Cardiac muscle cell (in vitro differentiated cells and primary cell): ENCODE measurements at places on chromosomes 1 and 21. TPM values are rescaled to one million over a fixed set of nuclear protein-coding genes. Genes with fewer than 3 reads are reported as not detected.

The PODN gene
- total RNA-seq: 3.7 and 6.5 TPM in 2 replicates

The PTP4A2 gene
- total RNA-seq: 105 and 161 TPM in 2 replicates

The PTPRF gene
- total RNA-seq: 33.9 and 72.8 TPM in 2 replicates

The IL24 gene
- not detected in 2 replicates for total RNA-seq

The RAD54L gene
- 2.5 and 3.3 TPM in 2 replicates for total RNA-seq

The RHD gene
- total RNA-seq: 0.74 TPM in 1 of 2 replicates, not detected in the other

The MTHFR gene
- total RNA-seq: 54.7 and 64.0 TPM in 2 replicates

The SLC2A5 gene
- 0.04 TPM in 1 of 2 replicates, not detected in the other for total RNA-seq

The OR2L3 gene
- total RNA-seq: 0.07 TPM in 1 of 2 replicates, not detected in the other

The GPA33 gene
- total RNA-seq: 0.11 and 0.69 TPM in 2 replicates

The FBXO2 gene
- total RNA-seq: 15.8 and 20.9 TPM in 2 replicates

The CDA gene
- not detected in 2 replicates for total RNA-seq

The PIGM gene
- total RNA-seq: 3.7 and 4.7 TPM in 2 replicates

The LEFTY2 gene
- 4.0 and 14.0 TPM in 2 replicates for total RNA-seq

The RSRP1 gene
- 211 and 231 TPM in 2 replicates for total RNA-seq

The AADACL3 gene
- total RNA-seq: not detected in 2 replicates

The KCNJ10 gene
- total RNA-seq: 0.11 and 0.42 TPM in 2 replicates

The LRRC71 gene
- total RNA-seq: 0.11 and 0.45 TPM in 2 replicates

The SLC44A5 gene
- 5.6 and 11.1 TPM in 2 replicates for total RNA-seq

The FCRL6 gene
- total RNA-seq: not detected in 2 replicates

The PLEKHA6 gene
- 44.1 and 71.7 TPM in 2 replicates for total RNA-seq

The RGS1 gene
- not detected in 2 replicates for total RNA-seq

The FCGR3B gene
- not detected in 2 replicates for total RNA-seq

The IL10RB gene
- total RNA-seq: 7.5 and 8.4 TPM in 2 replicates

The IBA57 gene
- total RNA-seq: 4.8 and 5.1 TPM in 2 replicates

The CELA3A gene
- total RNA-seq: not detected in 2 replicates

The SPRR1B gene
- total RNA-seq: not detected in 2 replicates

The PPFIA4 gene
- 207 and 215 TPM in 2 replicates for total RNA-seq

The DMRTA2 gene
- total RNA-seq: 0.04 and 0.12 TPM in 2 replicates

The PROK1 gene
- total RNA-seq: 0.24 TPM in 1 of 2 replicates, not detected in the other

The LCE1C gene
- not detected in 2 replicates for total RNA-seq

The SNX27 gene
- total RNA-seq: 24.5 and 34.5 TPM in 2 replicates

The PMVK gene
- total RNA-seq: 20.1 and 23.8 TPM in 2 replicates
